ENCODE measurements at places on chromosomes 1 and 21.

GRCh38 chr1:25875856-25876692, 566 bp upstream of the PAQR7 start:
- no peak for DNase-seq

GRCh38 chr21:25240974-25241373, 366.3 kb downstream of the MRPL39 start:
- no peak for DNase-seq

DNA sequence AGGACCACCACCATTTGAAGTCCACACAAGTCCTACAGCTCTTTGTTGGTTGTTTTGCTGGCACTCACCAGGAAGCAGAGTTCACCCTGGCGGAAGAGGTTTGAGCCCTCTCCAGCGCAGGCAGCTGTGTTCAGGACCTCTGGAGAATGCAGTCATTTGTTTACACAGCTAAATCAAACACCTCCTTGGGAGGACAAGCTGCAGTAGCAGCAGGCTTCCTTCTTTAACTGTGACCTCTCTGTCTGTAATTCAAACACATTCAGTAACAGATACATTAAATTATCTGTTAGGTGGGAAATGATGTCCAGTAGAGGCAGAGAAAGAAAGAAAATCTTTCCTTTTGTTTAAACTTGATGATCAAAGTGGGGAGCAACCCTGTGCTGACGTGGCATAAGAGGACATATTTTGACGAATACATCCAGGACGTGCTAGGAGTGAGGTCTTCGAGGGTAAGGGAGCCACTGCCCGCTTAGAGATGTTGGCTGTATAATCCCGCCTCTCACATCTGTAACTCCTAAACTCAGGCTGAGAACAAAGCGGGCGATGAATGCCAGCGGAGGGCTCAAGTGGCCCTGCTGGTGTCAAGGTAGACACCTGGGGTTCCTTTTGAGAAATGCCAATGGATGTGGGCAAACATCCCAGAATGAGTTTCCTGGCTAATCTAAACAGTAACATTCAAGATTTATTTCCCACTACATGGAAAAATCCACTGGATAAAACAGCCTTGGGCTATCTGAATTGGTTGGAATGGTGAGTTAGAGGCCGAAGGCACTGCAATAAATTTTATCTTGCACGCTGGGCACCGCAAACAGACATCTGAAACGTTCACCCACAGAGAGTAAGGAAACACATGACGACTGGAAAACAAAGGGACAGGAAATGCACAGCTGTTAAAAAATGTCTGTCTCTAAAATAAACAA, 51.7 kb downstream of the ABCA4 start:
- no peak for DNase-seq

DNA sequence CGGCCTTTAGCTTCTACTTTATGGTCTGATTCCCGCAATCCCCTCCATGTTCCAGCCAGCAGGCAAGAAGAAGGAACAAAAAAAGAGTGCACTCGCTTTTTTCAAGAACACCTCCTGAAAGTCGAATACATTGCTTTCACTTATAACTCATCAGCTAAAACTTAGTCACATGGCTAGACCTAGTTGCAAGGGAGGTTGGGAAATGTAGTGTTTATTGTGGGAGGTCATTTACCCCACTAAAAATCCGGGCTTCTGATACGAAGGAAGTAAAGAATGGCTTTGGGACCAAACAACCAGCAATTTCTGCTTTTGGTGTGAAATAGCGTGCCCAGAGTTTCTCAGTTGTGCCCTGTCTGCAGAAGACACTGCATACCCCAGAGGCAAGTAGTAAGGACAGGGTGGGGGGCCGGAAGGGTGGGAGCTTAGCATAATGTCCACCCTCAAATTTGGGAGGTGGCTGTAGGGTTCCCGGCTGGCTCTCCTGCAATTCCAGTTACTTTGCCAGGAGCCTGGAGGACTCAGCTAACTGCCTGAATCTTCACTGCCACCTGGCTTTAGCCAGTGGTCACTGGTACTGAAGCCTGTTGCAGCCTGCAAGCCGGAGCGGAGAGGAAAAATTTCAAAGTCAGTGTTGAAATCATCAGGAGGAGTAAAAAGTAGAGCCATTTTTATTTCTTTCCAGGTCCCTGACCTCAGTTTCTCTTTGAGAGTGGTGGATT, 57.7 kb upstream of the F3 start:
- no peak for DNase-seq

DNA sequence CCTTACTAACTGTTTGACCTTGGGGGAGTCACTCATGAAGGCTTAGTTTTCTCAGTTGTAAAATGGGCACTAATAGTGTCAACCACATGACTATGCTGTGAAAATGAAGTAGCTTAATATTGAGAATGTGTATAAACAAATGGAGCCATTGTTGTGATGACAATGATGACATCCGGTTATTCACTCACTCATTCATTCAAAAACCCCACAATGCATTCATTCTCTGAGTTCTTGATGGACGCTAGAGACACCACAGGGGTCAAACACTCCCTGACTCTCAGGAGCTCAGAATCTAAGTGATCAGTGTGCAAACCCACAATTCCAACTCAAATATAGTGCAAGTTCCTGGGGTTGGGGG, 138.9 kb downstream of the FOXD2 start:
- DNase-seq = no peak

DNA sequence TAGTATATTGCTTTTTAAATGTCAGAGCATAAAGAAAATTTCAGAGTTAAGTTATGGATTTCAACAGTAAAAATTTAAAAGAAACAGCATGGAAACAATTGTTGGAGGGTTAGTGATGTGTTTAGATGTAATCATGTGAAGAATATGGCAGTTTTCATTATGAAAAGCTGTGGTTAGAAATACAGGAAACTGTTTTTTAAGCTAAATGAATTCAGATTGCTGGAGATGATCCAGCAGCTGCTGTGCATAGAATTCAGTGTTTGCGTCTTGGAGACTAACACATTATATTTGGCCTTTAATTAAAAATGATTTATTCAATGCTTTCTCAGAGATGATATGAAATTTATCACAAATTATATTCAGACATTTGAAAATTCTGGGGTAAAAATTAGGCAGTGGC, 273.6 kb upstream of the LRRC7 start:
- DNase-seq = no peak

- DNase-seq = no peak
Measured at GRCh38 chr1:212621043-212621948, 12.7 kb downstream of the ATF3 start.

- DNase-seq = no peak
Measured at GRCh38 chr1:239816081-239816782, 275.5 kb upstream of the FMN2 start.

DNA sequence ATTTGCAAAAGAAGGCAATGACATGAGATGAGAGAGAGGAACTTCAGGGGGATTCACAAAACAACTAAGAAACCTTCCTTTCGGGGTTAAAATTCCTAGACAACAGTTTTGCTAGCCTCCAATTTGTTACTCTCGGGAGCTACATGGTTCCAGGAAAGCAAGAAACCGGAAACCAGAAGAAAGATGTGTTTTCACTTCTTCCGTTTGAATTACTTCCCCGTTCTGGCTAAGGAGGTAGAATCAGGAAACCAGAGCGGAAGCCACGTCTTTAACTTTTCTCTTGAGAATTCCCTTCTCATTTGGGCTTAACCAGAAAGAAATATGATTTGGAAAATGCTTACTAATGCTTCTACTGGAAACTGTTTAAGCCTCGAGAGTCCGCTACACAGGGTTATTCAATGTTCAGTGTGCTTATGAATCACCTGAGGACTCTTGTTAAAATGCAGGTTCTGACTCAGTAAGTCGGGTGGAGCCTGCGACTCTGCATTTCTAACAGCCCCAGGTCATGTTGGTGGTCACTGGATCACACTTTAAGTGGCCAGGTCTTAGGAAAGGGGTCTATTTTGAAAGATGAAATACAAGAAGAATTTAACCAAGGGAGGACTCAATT, 43.5 kb upstream of the MCOLN3 start:
- no peak for DNase-seq

DNA sequence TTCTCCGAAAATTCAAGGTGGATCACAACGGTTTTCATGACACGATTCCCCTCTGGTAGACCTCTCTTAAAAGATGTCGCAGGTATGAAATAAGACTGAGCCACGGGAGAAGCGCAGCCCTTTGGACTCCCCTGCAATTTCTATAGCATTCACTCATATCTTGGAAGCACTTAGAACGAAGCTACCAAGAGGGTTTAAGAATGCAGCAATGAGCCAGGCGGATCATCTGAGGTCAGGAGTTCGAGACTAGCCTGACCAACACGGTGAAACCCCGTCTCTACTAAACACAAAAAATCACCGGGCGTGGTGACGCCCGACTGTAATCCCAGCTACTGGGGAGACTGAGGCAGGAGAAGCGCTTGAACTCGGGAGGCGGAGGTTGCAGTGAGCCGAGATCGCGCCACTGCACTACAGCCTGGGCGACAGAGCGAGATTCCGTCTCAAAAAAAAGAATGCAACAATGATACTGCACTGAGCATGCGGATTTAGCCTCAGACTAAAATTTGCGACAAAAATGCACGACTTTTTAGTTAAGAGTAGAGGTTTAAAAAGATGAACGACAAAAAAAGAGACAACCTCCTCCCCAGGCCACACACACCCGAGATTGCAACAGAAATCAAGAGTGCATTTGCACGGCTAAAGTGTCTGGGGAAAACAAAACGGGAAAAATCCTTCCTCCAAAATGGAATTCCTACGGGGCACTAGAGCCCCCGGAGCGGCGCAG, 743 bp downstream of the TOMM20 start:
- no peak for DNase-seq

GRCh38 chr1:183896466-183897048, 91.6 kb downstream of the RGL1 start:
- no peak for DNase-seq

- DNase-seq = no peak
Measured at GRCh38 chr1:199875856-199876255, 151.7 kb upstream of the NR5A2 start.

DNA sequence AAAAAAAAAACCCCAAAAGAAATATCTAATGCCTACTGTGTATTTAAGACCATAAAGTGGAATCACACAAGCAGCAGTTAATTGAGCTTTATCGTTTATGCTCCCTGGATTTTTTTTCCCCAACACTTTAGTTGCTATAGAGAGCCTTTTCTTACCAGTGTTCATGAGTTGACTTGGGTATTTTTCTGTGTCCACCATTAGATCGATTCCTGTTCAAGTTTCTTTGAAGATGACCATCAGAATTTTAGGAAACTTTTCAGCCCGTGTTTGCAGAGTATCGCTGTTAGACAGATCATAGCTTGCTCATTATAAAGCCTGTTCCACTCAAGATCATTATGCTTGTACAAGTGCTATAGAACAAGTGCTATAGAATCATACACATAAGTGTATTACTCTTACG, 1.5 kb downstream of the RALGPS2 start:
- no peak for DNase-seq

GRCh38 chr1:234478152-234478480, 863 bp downstream of the TARBP1 start:
- DNase-seq = no peak

DNA sequence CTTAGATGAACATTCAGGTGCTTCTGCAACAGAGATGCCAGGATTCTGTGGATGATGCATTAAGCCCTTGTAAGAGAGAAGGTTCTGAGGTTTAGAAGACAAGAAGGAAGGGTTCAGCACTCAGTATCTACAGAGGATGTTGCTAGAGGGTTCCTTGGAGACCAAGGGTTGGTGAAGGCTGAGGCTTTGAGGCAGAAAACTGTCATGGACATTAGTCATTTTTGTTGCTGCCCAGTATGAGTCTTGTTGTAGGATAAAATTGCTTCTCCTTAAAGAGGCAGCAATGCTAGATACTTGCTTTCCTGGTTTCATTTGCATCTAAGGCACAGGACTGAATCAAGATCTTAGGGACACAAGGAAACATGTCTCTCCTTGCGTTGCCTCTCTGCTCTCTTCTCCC, 319.4 kb upstream of the NFIA start:
- DNase-seq = no peak

- DNase-seq = no peak
Measured at GRCh38 chr1:224852901-224853568, 76.4 kb upstream of the DNAH14 start.

- DNase-seq = no peak
Measured at GRCh38 chr1:55823541-55824250, 608.5 kb upstream of the USP24 start.

DNA sequence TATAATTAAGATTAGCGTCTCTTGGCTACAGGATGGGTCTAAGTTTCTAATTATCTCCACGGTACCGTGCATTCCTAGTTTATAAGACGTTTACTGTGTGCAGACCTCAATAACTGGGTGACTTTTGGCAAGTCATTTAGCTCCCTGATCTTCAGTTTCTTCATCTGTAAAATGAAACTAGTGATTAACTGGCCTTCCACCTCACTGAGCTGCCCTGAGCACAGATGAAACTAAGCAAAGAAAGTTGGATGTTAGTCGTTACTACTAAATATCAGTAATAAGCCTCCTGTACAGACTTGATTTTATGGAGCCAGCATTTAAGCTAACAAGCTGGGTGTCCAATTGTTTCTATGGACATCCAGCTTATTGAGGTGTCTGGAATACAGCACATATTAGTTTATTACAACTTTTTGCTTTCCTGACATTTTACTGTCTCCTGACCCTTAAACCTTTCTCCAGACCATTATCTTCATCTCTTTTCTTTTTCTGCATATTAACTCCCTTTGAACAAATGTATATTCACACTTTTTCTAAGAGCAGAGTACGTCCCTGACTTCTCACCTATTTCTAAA, 1.1 kb downstream of the CR2 start:
- DNase-seq = no peak

- DNase-seq = no peak
Measured at GRCh38 chr1:231512147-231512698, 16.2 kb upstream of the TSNAX start.

DNA sequence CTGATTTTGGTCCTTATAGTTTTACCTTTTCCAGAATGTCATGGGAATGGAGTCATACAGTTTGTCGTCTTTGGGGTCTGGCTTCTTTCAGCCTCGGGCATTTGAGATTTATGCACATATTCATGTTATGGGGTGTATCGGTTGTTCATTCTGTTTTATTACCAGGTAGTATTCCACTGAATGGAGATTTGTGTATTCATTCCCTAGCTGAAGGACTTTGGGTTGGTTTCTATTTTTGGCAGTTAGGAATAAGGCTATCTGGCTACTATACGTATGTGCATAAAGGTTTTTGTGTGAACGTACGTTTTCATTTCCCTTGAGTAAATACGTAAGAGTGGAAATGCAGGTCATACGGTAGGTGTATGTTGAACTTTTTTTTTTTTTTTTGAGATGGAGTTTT, 65.1 kb downstream of the ACTL8 start:
- no peak for DNase-seq

DNA sequence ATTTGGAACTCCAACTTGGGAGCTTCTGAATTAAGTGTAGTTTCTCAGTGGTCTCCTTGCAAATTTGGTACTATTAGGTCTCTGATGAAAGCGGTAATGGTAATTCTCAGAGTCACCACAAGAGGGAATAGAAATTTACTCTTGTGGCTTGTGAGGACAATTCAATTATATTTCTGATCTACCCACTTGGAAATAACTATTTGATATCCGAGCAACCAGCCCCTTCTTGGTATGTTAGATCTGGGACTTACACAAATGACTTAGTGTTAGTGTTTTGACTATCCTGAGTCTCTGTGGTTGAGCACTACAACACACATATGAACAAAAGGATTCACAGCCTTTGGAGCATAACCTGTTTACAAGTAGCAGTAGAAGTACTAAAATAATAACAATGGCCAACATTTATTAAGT, 68.1 kb downstream of the RPS6KA1 start:
- DNase-seq = no peak

Data from hypothalamus (tissue), 51 donors.